Peyer's patch (tissue), 4 donors: ENCODE measurements at places on chromosomes 13 and 19. TPM values are rescaled to one million over a fixed set of nuclear protein-coding genes. Genes with fewer than 3 reads are reported as not detected.

DNA sequence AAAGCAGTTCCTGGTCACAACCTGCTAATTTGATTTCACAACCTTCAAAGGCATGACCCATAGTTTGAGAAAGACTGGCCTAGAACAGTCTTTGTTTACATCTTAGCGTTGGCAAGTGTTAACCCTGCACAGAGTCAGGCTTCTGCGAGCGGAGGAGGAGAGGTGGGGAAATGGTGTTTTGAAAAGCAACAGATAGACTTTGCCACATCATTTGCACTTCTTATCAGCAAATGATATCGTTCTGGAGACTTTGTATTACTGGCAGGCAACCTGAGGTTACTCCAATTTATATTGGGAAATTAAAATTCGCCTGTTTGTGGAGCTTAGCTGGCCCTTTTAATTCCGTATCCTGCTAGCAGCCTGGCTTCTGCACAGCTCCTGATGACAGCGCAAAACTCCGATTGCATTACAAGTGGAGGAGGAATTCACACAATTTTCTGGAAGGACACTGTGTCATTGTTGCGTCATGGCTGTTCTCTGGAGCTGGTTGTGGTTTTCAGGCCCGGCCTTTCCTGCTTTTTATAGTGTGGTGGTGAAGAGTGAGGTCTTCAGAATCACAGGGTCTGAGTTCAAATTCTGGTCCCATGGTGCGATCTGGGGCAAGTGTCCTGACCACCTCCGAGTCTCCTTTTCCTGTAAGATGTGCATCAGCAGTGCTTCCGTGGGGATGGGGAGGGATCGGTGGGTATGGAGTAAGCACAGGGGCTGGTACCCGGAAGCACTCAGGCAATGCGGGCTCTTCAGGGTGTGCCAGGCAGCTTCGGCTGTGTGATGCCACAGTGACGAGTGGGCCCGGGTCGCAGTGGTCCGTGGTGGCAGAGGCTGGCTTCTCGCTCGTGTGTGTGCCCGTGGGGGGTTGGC is 49.1 kb upstream of the EHD2 start:
- DNase-seq: peak; percentile 82

- no peak for DNase-seq
These were observed 41.2 kb downstream of the LATS2 start for GRCh38 chr13:21020176-21020575.

- DNase-seq: no peak
These were observed 1628.3 kb downstream of the PCDH9 start for GRCh38 chr13:65601855-65602254.

DNA sequence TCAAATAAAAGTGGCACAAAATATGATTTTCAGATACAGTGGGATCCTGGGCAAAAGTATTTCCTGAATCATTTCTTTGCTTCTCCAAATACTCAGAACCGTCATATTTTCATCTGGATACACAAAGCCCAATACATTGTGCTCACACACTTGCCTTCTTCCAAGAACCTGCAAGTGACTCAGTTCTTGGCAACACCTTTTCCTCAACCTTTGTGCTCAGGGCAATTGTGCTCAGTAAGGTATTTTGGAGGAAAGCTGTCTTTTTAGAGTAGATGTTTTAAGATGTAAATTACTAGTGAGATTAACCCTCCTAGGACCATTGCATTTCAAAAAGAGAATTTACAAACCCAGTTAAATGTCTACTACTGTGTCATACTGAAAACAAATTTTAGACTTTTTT is 233.5 kb downstream of the EFNB2 start:
- DNase-seq: no peak

GRCh38 chr19:33503433-33504057 is 18.0 kb downstream of the PEPD start:
- DNase-seq: no peak

GRCh38 chr19:33644284-33644836 is 22.6 kb downstream of the CHST8 start:
- no peak for DNase-seq

DNA sequence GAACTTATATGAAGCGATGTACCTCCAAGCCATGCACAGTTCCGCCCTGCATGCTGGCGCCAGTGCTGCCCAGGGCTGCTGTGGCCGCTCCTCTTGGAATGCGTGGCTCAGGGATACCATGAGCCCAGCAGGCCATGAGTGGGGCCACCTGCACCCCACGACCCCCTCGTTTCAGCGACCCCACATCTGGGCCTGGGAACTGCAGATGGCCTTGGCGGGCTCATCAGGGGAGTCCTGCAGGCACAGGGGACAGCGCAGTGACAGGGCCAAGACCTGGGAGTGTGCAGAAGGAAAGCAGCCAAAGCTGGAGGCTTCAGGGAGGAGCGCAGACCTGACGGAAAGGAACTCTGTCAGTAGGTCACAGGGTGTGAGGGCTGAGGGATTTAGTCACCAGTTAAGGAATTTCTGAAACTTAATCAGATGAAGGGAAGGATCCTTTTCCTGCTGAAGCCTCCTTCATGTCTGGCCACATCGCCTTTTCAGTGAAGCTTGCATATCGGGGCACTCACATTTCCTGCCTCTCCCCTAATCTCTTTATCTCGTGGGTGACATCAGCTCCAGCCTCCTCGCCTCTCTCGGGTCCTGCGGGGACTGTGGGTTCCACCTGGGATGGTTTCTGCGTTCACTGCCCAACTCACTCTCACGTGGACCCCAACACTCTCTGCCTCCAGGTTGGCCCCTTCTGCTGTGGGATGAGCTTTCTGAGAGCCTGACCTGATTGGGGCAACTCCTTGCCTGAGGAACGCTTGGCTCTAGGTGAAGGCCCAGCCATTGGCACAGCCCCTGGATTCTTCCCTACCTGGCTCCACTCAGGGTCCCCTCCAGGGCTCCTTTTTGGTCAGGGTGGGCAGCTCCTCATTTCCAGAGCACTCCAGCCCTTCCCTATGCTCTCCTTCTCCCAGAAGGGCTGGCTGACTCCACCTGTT is 123.5 kb downstream of the CRYL1 start:
- peak; percentile 22 for DNase-seq

The UTP14C gene
- total RNA-seq: 17.4 TPM

The TTC9B gene
- not detected for total RNA-seq

GRCh38 chr13:36712770-36713169 is 39.0 kb downstream of the SERTM1 start:
- DNase-seq: no peak

GRCh38 chr13:40488869-40489391 is 177.5 kb downstream of the FOXO1 start:
- no peak for DNase-seq

DNA sequence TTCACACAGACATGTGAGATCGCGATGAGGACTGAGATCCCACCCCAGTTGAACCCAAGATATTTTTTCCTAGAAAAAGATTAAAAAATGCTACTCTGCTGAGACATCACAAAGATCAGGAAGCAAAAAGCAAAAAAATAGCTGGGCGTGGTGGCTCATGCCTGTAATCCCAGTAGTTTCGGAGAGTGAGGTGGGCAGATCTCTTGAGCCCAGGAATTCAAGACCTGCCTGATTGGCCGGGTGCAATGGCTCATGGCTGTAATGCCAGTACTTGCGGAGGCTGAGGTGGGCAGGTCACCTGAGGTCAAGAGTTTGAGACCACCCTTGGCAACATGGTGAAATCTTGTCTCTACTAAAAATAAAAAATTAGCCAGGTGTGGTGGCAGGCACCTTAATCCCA is 1.1 kb downstream of the FUT3 start:
- no peak for DNase-seq

- DNase-seq: no peak
These were observed 16.5 kb upstream of the C13orf46 start for GRCh38 chr13:113990321-113990837.

DNA sequence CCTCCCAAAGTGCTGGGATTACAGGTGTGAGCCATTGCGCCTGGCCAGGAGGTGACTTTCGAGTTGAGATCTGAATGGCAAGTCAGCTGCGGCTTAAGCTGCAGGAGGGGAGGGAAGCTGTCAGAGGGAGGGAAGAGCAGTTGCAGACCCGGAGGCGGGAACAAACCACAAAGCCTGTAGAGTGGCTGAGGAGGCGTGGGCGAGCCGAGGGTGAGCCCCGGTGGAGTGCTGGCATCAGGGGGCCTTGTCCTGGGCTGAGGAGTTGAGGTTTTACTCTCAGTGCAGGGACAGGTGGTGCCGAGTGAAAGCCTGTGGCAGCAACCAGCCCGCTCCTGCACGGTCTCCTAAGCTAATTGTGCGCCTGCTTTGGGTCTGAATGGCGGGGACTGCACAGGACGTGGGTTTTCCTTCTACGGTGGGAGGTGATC is 24.2 kb downstream of the PPP1R37 start:
- DNase-seq: peak; percentile 62

GRCh38 chr19:42172261-42172660 is 40.0 kb upstream of the POU2F2 start:
- DNase-seq: no peak

GRCh38 chr13:106490569-106491321 is 44.7 kb downstream of the EFNB2 start:
- no peak for DNase-seq

- no peak for DNase-seq
These were observed 18.1 kb downstream of the ARHGEF18 start for GRCh38 chr19:7366701-7367420.

GRCh38 chr19:8036434-8037099 is 16.0 kb upstream of the CCL25 start:
- no peak for DNase-seq

- DNase-seq: no peak
These were observed 154.3 kb downstream of the FGF9 start for GRCh38 chr13:21825186-21825585.

The RUBCNL gene
- total RNA-seq: 10.3 TPM

The ZNF610 gene
- total RNA-seq: 0.85 TPM

GRCh38 chr13:113545931-113546516 is 38.5 kb upstream of the TFDP1 start:
- DNase-seq: no peak

GRCh38 chr19:3479177-3479833 is 1.0 kb downstream of the SMIM24 start:
- peak; percentile 71 for DNase-seq

GRCh38 chr13:105509981-105510762 is 1025.3 kb downstream of the EFNB2 start:
- DNase-seq: no peak

- DNase-seq: no peak
These were observed 3.1 kb downstream of the ZNF563 start for GRCh38 chr19:12330340-12330739.

The CACNA1A gene
- 16.8 TPM for total RNA-seq

The NOVA2 gene
- 4.1 TPM for total RNA-seq

GRCh38 chr19:20182222-20182785 is 15.3 kb downstream of the ZNF486 start:
- no peak for DNase-seq

DNA sequence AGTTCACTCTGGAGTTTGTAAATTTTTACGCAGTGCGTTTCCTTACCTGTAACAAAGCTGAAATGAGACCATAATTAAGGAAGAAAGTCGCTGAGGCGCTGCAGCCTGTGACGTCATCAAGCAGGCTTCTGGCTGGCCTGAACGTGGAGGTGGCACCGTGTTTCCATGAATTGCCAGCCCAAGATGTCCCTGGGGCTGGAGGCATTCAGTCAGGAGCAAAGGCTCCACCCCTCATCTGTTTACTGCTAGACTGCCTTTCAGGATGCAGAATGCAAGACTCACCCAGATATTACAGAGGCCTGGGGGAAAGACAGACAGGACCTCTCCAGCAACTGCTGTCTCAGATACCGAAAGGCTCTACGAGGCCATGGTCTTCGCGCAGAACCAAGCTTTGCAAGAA is 424.6 kb downstream of the TSHZ3 start:
- no peak for DNase-seq

GRCh38 chr19:17496337-17496997 is 15.0 kb upstream of the PGLS start:
- DNase-seq: peak; percentile 87

- no peak for DNase-seq
These were observed 252.8 kb downstream of the SHISA2 start for GRCh38 chr13:25798998-25799397.

- DNase-seq: peak; percentile 24
These were observed 12.3 kb downstream of the TMED1 start for GRCh38 chr19:10823690-10824089.

The KIR3DL2 gene
- not detected for total RNA-seq

The CGB2 gene
- not detected for total RNA-seq

The SETDB2 gene
- 9.2 TPM for total RNA-seq

The PLIN5 gene
- total RNA-seq: not detected

DNA sequence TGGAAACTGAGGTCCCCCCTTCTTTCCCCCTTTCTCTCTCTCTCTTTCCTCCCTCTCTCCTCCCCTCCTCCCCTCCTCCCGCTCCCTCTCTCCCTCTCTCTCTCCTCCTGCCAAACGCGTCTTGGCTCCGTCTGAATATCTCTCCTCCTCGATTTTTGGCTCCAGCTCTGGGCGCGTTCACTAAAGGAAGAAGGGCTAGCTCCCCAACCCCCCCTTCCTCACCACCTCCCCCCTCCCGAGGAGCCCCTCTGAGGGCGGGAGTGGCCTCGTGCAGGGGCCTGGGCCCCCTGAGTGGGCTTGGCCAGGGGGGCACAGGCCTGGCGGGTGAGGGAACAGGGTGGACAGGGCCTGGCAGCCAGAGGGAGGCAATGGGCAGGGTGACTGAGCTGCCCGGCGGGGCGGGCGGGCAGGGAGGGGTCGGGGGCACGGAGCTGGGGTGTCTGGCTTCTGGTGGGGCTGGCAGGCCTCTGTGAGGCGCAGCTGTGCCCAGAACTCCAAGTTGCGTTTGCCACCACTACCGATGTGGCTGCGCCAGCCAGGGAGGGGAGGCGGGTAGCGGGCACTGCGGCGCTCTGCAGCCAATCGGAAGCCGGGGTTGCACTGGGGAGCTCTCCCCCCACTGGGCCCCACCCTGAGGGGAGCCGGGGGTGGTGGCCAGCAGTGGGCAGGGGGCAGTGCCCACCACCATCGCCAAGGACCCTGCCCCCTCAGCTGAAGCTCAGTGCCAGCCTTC is 7.1 kb downstream of the NFIX start:
- no peak for DNase-seq

The SNAPC2 gene
- 7.4 TPM for total RNA-seq

- no peak for DNase-seq
These were observed 63.3 kb downstream of the DHRS12 start for GRCh38 chr13:51740698-51741097.

DNA sequence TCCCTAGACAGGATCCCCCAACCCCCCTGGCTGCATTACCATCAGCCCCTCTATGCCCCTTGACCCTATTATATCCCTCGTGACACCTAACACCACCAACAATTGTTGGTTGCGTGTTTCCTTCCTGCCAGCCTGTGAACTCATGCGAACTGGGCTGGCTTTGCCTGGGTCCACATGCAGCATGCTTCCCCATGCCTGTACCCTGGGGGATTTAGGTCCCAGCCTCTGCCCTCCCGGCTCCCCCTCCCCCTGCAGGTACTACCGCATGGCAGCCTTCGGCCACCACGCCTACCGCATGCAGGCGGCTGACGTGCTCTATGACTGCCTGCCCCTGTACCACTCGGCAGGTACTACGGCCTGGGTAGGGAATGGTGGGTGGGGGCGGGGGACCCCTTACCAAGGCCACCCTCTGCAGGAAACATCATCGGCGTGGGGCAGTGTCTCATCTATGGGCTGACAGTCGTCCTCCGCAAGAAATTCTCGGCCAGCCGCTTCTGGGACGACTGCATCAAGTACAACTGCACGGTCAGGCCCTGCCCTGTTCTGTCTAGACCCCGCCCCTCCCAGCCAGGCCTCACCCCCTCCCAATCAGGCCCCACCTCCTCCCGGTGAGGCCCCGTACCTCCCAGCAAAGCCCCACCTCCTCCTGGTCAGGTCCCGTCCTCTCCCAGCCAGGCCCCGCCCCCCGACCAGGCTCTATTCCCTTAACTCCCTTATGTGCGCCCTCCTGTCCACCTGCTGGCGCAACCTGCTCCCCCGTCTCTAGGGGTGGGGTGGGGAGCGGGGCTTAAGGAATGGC is 18.5 kb downstream of the SLC27A1 start:
- DNase-seq: peak; percentile 93
